Natural killer cell treated with Interleukin-12 subunit alpha and Interleukin-12 subunit beta and Interleukin-15 and Interleukin-18, amount 100 ng/mL, for 72 hours (primary cell): ENCODE measurements at places on chromosomes 1 and 21.

GRCh38 chr1:3056641-3057040 is 12.4 kb upstream of the PRDM16 start:
- no peak for DNase-seq

DNA sequence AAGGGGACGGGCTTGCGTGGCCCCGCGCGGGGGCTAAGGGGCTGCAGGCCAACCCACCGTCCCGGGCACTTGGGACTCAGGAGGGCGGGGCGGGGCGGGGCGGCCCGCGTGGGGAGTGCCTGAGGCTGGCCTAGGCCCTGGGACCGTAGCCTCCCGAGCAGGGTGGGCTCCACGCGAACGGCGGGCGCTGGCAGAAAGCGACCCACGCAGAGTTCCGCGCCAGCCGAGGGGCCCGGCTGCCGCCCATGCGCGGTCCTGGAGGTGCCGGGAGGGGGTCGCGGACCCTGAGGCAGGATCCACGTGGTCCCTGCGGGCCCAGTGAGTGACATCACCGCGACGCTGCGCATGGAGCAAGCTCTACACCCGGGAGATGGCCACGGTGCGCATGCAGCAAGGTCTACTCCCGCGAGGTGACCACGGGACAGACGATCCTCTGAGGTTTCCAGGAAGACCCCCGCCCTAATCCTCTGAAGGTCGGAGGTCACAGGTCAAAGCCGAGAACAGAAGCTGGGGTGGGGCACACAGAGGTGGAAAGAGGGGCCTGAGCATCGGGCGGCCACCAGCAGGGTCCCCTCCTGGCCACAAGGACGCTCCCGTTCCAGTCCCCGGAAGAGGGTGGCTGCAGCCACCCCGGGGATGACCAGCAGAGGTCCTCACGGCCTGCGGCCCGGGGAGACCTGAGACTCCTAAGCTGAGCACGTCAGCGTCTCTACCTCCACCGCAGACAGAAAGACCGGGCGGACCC is 13.5 kb upstream of the SLC19A1 start:
- DNase-seq, result peak; percentile 73

DNA sequence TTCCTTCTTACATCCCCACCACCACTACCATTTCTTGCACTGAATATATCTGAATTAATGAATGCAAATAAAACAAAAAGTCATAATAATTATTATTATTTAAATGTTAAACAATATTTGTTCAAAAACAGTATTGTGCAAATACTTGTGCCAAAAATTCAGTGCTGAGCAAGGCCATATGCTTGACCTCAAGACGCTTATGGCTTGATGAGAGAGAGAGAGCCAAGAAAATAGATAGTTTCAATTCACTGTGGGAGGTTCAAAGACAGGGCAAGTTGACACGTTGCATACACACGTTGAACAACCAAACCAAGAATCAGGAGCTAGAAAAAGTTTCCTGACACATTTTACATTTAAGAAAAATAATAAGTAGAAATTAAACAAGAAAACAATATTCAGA is 1421.7 kb downstream of the KCNT2 start:
- DNase-seq, result no peak

GRCh38 chr1:194830387-194830786 is 1644.0 kb upstream of the B3GALT2 start:
- DNase-seq, result no peak

GRCh38 chr1:180734366-180734765 is 102.5 kb downstream of the XPR1 start:
- no peak for DNase-seq

GRCh38 chr1:202733251-202733650 is 23.0 kb upstream of the SYT2 start:
- no peak for DNase-seq
